ENCODE measurements at places on chromosomes 6 and 20.

DNA sequence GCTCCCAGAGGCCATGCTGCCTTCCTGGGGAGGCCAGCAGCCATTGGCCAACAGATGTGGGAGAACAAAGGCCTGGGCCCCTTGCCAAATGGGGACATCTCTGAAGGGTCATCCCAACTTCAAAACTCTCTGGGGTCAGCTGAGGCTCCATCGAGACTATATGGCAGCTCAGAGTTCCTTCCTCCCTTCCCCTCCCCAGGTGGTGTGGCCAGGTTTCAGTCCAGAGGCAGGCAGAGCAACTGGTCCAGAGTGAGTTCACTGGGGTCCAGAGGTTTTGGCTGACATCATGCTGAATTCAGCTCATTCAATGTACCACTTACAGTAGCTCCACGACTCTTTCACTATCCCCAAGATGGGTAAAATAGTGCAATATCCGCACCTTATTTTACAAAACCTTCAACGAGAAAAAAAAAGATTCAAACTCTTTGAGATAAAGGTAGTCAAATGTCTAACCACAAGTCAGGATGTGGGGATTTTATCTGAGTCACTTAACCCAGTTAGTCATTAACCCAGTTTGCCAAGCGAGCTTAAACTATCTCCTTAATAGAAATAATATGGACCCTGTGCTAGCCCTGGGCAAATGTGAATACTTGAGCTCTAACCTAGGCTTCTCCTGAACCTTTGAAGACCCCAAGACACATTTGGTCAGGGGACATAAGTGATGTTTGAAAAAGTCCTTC lies 108.4 kb upstream of the PLEKHG1 start:
- peak; percentile 22 for DNase-seq

- DNase-seq, result no peak
These were observed 7.9 kb downstream of the ZMYND8 start for GRCh38 chr20:47348539-47349142.

DNA sequence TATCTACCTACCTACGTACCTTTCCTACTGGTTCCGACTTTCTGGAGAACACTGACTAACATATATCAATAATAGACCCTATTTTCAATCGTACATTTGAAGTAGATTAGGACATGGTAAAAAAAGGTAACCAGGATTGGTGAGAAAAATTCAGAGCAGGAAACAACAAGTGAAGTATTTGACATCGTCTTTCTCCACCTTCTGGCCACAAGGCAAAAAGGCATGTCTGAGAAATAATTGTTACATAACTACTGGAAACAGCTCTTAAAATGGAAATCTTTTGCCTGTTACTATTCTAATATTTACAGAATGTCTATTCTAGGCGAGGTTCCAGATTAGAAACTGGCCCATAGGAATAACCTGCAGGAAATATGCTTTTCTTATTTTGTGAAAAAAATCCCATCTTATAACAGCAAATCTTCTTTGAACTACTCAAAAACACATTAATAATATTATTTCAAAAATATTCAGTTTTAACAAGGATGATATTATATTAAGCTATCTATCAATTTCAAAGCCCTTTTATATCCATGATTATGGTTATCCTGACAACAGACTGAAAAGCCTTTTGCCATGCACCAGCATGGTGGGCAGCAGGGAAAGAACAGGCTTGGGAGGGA lies 80.8 kb downstream of the RCAN2 start:
- DNase-seq, result peak; percentile 53

- no peak for DNase-seq
These were observed 25.8 kb downstream of the BCAS4 start for GRCh38 chr20:50820515-50821256.

DNA sequence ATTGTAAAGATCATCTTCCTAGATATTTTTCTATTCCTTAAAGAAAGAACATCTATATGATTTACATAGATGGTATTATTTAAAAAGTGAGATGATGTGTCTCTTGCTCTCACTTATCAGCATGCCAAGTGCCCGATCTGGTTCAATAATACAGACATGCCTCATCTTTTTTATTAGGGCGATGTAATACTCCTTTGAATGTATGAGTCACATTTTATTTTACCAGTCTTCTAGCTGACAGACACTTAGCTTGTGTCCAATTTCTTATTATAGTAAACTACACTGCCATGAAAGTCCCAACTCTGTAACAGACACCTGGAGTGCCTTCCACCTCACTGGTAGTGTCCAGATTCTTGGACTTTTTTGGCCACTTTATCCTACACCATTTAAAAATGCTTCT lies 586.6 kb upstream of the BTBD3 start:
- DNase-seq, result no peak

GRCh38 chr6:159943101-159943632 lies 25.7 kb upstream of the IGF2R start:
- no peak for DNase-seq

DNA sequence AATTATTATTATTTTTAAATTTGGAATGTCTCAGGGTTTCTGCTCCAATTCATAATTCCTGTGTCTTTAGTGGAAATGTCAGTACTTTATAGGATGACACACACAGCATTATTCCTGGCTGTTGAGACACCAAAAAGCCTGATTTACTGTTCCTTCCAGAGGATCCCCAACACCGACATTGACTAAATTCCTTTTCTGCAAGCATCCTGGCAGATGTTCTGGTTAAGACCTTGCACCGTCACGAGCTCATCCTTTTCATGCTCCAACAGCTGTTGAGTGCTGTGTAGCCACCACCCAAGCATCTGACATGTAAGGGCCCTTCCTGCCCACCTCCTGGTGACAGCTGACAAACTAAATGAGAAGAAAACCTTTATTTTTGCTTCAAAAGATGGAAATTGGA lies 284.3 kb upstream of the SULF2 start:
- DNase-seq, result no peak

DNA sequence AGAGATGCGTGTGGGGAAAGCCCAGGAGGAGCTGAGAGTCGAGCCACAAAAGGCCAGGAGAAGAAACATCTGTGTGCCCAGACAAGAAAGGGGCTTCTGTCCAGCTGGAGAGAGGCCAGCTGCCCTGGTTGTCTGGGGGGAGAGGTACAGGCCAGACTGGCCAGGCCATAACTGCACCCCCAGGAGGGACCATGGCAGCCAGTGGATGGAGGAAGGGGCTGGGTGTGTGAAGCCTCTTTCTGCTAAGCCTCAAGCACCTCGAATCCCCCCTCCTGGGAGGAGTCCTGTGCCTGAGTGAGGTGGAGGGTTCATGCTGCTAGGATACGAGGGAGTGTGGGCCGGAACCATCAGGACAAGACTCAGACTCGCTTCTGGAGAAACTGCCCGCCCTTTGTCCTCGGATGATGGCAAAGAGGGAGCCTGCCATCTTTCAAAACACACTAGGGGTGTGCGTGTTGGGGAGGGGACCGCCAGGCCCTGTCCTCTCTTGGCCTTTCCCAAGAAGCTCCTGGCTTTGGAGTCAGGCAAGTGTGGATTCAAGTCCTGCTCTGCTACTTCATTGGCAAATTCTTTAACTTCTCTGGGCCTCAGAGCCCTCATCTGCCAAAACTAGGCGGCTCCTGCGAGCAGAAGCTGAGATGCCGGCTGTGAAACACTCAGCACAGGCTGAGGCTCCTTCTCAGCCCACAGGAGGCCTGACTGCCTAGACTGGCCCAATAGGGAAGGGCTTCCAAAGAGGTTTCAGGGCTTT lies 90.3 kb downstream of the ASXL1 start:
- no peak for DNase-seq

DNA sequence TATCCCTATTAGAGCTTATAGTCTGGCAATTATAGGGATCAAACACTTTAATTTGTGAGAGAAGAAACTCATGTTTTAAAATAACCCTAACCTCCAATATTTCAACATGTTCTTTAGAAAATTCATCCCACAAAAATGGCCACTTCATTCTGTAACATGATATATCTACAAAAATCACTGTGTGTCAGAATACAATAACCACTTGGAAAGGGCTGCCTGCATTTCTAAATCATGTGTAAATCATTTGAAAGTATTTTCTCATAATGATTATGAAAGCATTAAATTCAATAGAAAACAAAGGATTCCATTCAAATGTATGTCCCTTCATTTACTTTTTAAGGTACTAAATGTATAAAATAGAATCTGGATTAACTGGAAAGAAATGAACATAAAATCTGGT lies 101.4 kb upstream of the NHSL1 start:
- DNase-seq, result no peak

DNA sequence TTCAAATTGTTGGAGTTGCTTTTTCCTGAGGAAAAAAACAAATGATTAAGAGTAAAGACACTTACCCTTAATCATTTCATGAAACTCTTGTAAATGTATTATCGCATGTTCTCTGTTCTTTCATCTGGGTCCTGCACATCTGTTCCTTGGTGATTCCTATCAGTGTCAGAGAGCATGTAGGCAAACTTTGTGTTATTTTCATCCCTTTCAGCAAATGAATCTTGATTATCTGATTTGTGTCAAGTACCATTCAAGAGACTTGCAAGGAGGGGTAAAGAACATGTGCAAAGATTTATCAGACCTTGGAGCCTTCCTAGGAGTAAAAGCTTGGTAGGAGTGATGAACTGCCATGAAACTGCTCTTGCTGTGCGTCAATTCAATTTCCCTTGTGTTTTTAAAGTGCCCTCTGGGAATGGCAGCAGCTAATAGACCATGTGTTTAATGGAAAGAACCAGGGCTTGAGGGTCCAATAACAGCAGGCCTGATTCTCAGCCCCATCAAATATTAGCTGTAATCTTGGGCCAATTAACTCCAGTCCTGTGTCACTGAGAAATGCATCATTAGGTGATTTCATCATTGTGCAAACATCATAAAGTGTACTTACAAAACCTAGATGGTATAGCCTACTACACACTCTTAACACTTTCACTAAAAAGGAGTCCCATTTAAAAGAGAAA lies 118.9 kb upstream of the CEP85L start:
- DNase-seq, result no peak

- no peak for DNase-seq
These were observed 120.4 kb downstream of the MYLK4 start for GRCh38 chr6:2630359-2630758.

GRCh38 chr6:158548418-158549161 lies 11.3 kb upstream of the TMEM181 start:
- DNase-seq, result no peak

DNA sequence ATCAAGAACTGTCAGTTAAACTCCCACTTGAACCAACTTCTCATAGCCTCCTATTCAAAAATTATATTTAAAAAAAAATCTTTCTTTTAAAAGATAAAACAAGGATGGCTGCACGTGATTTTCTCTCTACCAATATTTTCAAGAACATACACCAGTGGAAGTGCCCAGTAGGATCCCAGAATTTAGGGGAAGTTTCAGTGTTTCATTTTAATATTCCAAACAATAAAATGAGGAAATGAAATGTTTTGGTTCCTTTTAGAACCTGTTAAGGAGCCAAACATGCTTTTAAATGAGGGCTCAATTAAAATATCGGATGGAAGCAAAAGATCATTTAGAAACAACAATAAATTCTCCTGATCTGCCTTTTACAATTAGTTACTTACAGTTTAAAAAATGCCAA lies 26.4 kb upstream of the PRELID3B start:
- no peak for DNase-seq

- DNase-seq, result no peak
These were observed 58.4 kb downstream of the PTPN1 start for GRCh38 chr20:50568549-50568942.

DNA sequence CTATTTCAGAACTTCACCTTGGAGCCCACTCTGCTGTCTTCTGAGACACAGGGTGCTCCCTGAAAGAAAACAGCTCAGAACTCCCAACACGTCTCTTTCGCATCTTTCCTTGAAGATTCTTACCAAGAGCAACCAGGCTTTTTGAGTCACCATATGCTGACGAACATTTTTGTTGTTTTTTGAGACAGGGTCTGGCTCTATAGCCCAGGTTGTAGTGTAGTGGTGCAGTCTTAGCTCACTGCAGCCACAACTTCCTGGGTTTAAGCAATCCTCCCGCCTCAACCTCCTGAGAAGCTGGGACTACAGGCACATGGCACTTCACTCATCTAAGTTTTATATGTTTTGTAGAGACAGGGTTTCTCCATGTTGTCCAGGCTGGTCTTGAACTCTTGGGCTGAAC lies 68.5 kb downstream of the TRMT11 start:
- DNase-seq, result no peak

GRCh38 chr20:56488566-56488965 lies 20.1 kb downstream of the RTF2 start:
- no peak for DNase-seq

GRCh38 chr6:35453236-35453635 lies 1.1 kb downstream of the FANCE start:
- no peak for DNase-seq

GRCh38 chr6:10112871-10113549 lies 301.9 kb downstream of the TFAP2A start:
- no peak for DNase-seq

DNA sequence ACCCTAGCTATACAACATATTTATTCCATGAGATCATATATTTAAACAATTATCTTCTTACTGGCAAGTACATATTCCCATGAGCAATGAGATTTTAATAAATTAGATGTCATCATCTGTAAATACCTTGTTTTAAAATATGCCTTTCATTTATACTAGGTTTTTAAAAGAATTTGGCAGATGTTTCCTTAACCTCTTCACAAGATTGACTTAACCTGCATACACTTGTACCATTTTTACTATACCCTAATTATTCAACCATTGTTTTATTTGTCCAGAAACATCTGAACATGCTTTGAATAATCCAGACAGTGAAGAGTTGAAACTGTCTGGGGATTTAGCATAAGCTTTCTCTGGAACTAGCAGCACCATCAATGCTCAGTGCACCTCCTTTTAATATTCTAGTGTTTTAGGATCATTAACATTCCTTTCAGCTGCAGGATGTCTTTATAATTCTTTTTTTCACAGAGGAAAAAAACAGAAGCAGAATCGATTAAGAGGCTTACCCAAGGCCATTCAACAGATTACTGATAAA lies 188.0 kb upstream of the TENT5A start:
- DNase-seq, result no peak

All from CD4-positive, alpha-beta T cell treated with Interleukin-12 subunit alpha and Interleukin-12 subunit beta, for 1 hour (primary cell).